GM12864 (cell line): ENCODE measurements at places on chromosomes 12 and 14.
A peak's percentile ranks its signal among the peaks of the same experiment; 100 is the strongest.

GRCh38 chr14:69968681-69969080, 89.5 kb downstream of the SMOC1 start:
- DNase-seq = no peak

- peak; percentile 5 for DNase-seq
Observed at GRCh38 chr12:123761841-123762714, at the start of gene DNAH10. Gene DNAH10 (plus strand): TSS chr12:123762301. CDS start chr12:123762337, 36 bp downstream.

DNA sequence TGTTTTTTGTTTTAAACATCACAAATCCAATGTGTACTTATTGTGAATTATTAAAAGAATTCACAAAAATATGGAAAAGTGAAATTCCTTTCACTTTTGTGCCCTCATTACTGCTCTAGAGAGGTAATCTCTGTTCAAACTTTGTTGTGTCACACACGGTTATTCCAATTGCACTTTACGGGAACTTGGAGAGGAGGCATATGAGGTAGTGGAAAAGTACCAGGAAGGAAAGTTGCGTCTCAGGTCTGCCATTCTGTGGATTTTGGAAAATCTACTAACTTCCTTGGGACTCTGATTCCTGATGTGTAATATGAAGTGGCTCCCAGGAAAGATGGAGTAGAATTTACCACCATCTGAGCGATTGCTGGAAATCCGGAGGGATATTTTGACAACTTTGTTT, 90.9 kb upstream of the DCN start:
- DNase-seq = no peak

- DNase-seq = no peak
Observed at GRCh38 chr12:109621901-109622364, 48.3 kb downstream of the MVK start.

DNA sequence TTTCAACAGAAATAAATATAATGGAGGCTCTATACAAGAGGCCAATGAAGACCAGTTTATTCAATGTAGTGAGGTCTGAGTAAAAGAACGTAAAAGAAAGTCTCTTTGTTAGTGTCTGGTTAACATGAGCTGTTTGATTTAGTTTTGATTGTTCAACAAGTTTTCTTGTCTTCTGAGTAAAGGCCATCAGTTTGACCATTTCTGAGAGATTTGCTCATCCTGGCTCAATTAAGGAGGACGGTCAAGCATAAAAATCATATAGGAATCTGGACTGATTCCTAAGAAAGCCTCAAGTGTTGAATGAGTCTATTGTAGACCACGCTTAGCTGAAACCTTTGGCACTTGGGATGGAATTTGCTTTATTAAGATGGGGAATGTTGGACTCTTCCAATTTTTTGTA, 32.5 kb upstream of the FGF23 start:
- DNase-seq = no peak

DNA sequence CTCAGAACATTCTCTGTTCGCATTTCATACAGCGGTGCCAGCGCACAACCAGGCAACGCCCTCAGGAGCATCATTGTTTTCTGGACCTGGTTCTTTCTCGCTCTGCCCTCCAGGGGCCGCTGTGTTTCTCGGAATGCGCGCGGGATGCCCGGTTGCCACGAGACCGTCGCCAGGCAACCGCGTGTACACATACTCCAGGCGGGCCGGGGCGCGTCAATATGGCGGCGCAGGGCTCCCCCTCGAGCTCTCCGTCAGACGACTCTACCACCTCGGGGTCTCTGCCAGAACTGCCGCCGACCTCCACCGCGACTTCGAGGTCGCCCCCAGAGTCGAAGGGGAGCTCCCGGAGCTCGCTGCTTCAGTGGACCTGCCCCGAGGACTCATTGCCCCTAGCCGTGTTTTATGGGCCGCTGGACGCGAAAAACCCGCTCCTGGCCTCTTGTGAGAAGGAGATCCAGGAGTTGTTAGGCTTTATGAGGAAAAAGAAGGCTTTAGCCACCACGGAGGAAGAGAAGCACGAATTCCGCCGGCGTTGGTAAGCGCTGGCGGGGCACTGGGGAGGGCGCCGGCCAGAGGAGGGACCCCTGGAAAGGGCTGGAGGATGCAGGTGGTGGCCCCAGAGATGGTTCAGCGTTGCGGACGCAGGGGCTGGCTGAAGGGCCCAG, at the start of gene CFAP54:
TSS of gene CFAP54 (plus strand) at position 186 of the 665 bp plus-strand sequence. CDS start at position 219, 33 bp downstream.
- DNase-seq = peak; percentile 65

- DNase-seq = no peak
Observed at GRCh38 chr14:97350894-97351731, 553.9 kb downstream of the VRK1 start.

GRCh38 chr14:71730471-71730870, 201.8 kb upstream of the RGS6 start:
- DNase-seq = no peak

GRCh38 chr14:37021390-37021789, 151.0 kb downstream of the SLC25A21 start:
- no peak for DNase-seq

DNA sequence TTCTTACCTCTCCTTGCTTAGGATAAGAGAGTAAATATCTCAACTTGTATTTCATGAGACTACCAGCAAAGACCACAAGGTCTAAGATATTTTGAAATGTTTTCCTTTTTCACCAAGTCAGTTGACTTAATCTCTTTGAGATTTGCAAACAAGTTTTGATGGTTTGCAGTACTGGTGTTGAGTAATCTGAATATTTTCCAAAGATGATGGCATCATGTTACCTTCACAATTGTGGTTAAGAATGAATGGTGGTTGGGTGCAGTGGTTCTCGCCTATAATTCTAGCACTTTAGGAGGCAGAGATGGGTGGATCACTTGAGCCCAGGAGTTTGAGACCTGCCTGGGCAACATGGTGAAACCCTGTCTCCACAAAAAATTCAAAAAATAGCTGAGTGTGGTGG, 225.7 kb downstream of the TMTC2 start:
- no peak for DNase-seq

GRCh38 chr14:89849931-89850330, 104.6 kb downstream of the EFCAB11 start:
- no peak for DNase-seq

- no peak for DNase-seq
Observed at GRCh38 chr12:121668750-121669520, 519 bp downstream of the MORN3 start.

DNA sequence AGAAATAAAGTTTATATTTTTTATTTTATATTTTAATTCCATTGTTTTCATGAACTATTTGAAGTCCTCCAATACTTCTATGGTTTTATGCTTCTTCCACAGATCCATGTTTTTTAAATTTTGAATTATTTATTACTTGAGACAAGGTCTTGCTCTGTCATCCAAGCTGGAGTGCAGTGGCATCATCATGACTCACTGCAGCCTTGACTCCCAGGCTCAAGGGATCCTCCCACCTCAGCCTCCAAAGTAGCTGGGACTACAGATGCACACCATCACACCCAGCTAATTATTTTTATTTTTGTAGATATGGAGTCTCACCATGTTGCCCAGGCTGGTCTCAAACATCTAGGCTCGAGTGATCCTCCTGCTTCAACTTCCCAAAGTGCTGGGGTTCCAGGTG, 28.8 kb upstream of the DLGAP5 start:
- DNase-seq = no peak

GRCh38 chr14:49865431-49865859, 12.9 kb upstream of the NEMF start:
- no peak for DNase-seq

DNA sequence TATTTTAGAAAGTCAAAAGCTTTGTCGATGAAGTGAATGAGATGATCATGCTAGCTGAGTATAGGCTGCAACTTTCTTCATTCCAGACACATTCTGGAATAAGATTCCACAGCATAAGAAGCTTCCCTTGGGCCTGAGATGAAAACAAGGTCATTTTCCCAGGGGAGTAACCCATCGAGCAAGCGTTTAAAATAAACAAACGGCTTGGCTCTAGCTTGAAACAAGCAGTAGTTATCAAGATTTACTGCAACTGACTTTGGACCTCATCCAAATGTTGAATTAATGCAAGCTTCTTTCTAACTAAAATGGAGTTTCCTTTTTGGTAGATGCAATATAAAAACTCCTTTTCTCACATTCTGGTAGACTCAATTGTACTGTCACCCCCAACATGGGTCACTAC, 23.0 kb downstream of the KCNJ8 start:
- no peak for DNase-seq

GRCh38 chr12:109764776-109765445, 51.3 kb downstream of the FAM222A start:
- no peak for DNase-seq

DNA sequence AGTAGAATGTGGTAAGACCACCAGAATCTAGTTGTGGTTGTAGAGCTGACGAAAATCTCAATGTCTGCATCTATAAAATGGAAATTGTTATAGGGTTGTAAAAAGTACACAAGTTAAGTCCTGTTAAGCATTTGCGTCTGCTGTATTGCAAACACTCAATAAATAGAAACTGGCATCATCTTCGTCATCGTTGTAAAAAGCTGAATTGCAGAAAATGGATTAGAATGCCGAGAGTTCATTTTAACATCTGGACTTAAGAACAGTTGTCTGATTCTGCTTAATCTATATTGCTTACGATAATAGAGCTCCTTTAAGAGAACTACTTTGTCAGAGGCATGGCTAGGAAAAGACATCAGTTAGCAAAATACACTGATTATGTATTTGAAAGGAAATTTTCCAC, 33.2 kb downstream of the KCNMB4 start:
- no peak for DNase-seq

DNA sequence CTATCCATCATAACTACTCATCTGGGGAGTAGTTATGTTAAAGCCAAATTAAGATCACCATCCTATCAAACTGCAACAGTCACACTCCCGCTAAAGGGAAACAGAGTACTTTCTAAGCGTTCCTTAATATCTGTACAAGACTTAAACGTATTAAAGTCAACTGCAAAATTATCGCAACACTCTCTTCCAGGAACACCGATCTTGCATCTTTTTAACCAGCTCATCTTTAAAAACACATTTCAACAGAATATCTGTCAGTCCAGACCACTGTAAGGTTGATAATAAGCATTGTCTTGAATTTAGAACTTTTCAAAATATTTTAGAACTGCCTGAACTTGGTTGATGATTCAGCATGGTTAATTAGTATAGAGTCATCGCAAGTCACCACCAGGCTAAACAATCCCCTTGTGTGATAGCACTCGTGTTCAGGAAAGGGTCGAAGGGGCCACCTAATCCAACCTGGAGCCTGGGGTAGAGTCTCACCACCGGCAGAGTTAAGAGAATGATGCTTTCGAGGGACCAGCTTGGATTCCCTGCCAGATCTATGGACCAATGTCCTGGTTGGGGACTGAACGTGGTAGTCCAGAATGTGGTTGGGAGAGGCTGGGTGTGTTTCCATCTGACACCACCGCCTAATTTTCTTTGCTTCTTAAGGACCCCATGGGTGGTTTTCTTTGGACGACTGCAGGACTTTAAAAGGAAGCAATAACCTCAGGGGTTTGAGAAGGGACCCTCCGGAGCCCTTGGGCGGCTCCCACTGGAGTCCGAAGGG, 890 bp downstream of the SPTLC2 start:
- no peak for DNase-seq

DNA sequence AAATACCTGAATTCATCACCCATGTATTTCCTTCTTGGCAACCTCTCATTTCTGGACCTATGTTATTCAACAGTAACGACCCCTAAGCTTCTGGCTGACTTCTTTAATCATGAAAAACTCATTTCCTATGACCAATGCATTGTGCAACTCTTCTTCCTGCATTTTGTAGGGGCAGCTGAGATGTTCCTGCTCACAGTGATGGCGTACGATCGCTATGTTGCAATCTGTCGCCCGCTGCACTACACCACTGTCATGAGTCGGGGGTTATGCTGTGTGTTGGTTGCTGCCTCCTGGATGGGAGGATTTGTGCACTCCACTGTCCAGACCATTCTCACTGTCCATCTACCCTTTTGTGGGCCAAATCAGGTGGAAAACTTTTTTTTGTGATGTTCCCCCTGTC, 356 bp downstream of the OR4Q2 start:
- no peak for DNase-seq

DNA sequence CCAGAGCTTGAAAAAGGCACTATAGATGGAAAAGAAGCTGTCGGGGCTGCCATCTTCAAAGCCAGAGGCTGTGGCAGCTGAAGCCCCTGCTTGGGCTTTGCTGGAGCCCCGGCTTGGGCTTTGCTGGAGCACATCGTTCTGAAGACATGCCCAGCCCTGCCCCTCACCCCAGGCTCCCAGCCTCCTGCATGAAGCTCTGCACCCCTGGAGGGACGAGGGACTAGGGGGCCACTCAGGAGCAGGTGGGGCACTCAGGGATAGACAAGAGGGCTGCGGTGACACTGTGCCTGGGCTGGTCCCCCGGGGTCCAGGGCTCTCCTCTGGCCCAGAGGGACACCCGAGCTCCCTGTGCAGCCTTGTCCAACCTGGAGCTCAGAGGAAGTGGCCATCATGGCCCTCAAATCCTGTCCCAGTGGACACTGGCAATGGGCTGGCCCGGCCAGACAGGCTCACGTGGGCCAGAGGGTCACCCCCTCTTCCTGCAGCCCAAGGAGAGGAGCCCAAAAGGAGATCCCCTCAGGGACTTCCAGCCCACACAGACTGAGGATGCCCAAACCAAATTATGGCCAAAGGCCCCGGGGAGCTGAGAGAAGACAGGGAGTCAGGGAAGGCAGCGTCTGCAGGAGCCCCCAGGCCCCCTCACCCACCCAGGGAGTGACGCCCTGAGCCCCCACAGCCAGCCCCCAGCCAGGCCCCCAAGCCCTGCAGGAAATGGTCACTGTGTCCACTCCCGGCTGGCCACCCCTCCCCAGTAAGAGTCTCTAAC, 23.1 kb upstream of the C14orf180 start:
- no peak for DNase-seq

GRCh38 chr12:41605545-41606305, 417.6 kb downstream of the PDZRN4 start:
- no peak for DNase-seq

GRCh38 chr12:67070604-67071003, 198.6 kb upstream of the CAND1 start:
- no peak for DNase-seq

- DNase-seq = peak; percentile 60
Observed at GRCh38 chr12:32273063-32273522, 126.3 kb upstream of the FGD4 start.

- no peak for DNase-seq
Observed at GRCh38 chr12:111361717-111362576, 6.9 kb downstream of the PHETA1 start.

DNA sequence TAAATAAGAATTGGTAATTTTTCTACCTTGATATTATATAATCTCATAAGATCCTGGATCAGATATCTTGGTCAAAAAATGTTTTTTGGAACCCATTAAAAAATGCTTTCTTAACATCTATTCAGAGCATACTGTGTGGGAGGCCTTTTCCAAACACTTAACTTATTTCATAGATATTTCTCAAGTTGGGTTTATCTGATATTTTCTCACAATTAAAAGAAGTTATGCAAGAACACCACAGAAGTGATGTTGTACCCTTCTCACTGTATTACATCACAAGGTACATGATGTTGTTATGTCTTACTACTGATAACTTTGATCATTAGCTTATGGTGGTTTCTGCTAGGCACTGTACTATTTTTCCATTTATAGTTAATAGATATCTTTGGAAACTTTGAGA, 23.4 kb upstream of the PRPF39 start:
- no peak for DNase-seq
